ENCODE measurements at places on chromosomes 3 and 15. TPM values are rescaled to one million over a fixed set of nuclear protein-coding genes. Genes with fewer than 3 reads are reported as not detected.

- no peaks in the 10 kb centered on the region for H3K4me1 ChIP-seq
- H3K4me3 ChIP-seq: no peak overlapping the region
- no peaks in the 10 kb centered on the region for H3K36me3 ChIP-seq
Observed at GRCh38 chr3:155780291-155780690, 25.8 kb downstream of the C3orf33 start.

The FBXO40 gene
- total RNA-seq: not detected

The ANKRD63 gene
- not detected for total RNA-seq

GRCh38 chr3:159923956-159924355 lies 64.7 kb upstream of the IL12A start:
- no peaks in the 10 kb centered on the region for H3K36me3 ChIP-seq
- DNase-seq: no peak
- no peak overlapping the region for H3K27ac ChIP-seq
- no peak overlapping the region for H3K4me3 ChIP-seq
- no peaks in the 10 kb centered on the region for H3K27me3 ChIP-seq

The STRIT1 gene
- total RNA-seq: not detected

- H3K27me3 ChIP-seq: no peaks in the 10 kb centered on the region
- DNase-seq: no peak
- H3K4me1 ChIP-seq: no peaks in the 10 kb centered on the region
- H3K27ac ChIP-seq: no peak overlapping the region
- no peak overlapping the region for H3K4me3 ChIP-seq
- H3K36me3 ChIP-seq: no peaks in the 10 kb centered on the region
Observed at GRCh38 chr3:62325896-62326295, 47.5 kb downstream of the FEZF2 start.

- H3K4me3 ChIP-seq: no peak overlapping the region
- no peaks in the 10 kb centered on the region for H3K27me3 ChIP-seq
- DNase-seq: no peak
Observed at GRCh38 chr3:125039131-125040100, 16.4 kb downstream of the HEG1 start.

GRCh38 chr3:64152086-64152485 lies 73.2 kb downstream of the PRICKLE2 start:
- peak overlapping the region; percentile 80 for H3K27ac ChIP-seq
- no peak for DNase-seq
- H3K4me3 ChIP-seq: no peak overlapping the region
- H3K27me3 ChIP-seq: no peaks in the 10 kb centered on the region
- peaks cover 42% of the 10 kb centered on the region for H3K4me1 ChIP-seq

GRCh38 chr3:25604107-25604805 lies 60.5 kb downstream of the TOP2B start:
- H3K27ac ChIP-seq: no peak overlapping the region
- no peaks in the 10 kb centered on the region for H3K36me3 ChIP-seq
- H3K4me3 ChIP-seq: no peak overlapping the region
- no peak for DNase-seq
- H3K4me1 ChIP-seq: no peaks in the 10 kb centered on the region

- H3K27ac ChIP-seq: no peak overlapping the region
- no peak for DNase-seq
- H3K27me3 ChIP-seq: no peaks in the 10 kb centered on the region
Observed at GRCh38 chr3:101319531-101319930, 844 bp downstream of the IMPG2 start.

The ZMYND10 gene
- 0.74 TPM for total RNA-seq

DNA sequence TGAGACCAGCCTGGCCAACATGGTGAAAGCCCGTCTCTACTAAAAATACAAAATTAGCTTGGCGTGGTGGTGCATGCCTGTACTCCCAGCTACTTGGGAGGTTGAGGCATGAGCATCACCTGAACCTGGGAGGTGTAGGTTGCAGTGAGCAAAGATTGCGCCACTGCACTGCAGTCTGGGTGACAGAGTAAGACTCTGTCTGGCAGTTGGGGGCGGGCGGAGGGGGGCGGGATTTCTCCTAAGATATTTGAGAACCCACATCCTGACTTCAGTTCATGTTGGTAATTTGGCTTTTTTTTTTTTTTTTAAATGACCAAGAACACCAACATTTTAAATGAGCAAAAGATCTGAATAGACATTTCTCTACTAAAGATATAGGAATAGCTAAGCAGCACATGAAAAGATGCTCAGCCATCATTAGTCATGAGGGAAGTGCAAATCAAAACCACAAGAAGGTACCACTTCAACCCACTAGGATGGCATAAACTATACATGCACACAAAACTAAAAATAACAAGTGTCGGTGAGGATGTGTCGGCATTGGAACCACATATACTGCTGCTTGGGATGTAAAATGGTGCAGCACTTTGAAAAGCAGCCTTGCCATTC lies 75.6 kb upstream of the LMOD3 start:
- no peak overlapping the region for H3K27ac ChIP-seq
- no peak for DNase-seq
- H3K4me1 ChIP-seq: peaks cover 5% of the 10 kb centered on the region
- H3K36me3 ChIP-seq: peaks cover 30% of the 10 kb centered on the region
- H3K4me3 ChIP-seq: no peak overlapping the region

The NEDD4 gene
- total RNA-seq: 21.9 TPM

DNA sequence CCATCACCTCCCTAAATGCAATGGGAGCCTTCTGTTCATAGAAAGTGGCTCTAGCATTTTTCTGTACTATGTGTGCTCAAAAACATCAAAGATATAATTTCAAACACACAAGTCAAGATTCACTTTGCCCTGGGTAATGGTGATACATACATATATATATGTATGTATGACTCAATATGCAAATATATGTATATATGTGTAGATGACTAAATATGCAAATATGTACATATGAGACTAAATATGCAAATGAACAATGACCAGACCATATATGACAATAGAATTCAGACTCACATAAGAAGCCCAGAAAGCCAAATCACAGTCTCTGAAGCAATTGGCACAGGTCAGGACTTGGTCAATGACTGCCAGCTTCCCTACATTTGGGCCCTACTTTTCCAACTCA lies 36.9 kb upstream of the SNRK start:
- H3K27ac ChIP-seq: no peak overlapping the region
- no peaks in the 10 kb centered on the region for H3K36me3 ChIP-seq
- no peaks in the 10 kb centered on the region for H3K27me3 ChIP-seq
- peaks cover 16% of the 10 kb centered on the region for H3K4me1 ChIP-seq
- no peak overlapping the region for H3K4me3 ChIP-seq
- DNase-seq: no peak

GRCh38 chr15:57245130-57245529 lies 131.2 kb upstream of the CGNL1 start:
- no peaks in the 10 kb centered on the region for H3K4me1 ChIP-seq
- H3K36me3 ChIP-seq: no peaks in the 10 kb centered on the region
- no peak overlapping the region for H3K4me3 ChIP-seq

The HHATL gene
- not detected for total RNA-seq

The PLA2G4E gene
- total RNA-seq: 8.8 TPM

DNA sequence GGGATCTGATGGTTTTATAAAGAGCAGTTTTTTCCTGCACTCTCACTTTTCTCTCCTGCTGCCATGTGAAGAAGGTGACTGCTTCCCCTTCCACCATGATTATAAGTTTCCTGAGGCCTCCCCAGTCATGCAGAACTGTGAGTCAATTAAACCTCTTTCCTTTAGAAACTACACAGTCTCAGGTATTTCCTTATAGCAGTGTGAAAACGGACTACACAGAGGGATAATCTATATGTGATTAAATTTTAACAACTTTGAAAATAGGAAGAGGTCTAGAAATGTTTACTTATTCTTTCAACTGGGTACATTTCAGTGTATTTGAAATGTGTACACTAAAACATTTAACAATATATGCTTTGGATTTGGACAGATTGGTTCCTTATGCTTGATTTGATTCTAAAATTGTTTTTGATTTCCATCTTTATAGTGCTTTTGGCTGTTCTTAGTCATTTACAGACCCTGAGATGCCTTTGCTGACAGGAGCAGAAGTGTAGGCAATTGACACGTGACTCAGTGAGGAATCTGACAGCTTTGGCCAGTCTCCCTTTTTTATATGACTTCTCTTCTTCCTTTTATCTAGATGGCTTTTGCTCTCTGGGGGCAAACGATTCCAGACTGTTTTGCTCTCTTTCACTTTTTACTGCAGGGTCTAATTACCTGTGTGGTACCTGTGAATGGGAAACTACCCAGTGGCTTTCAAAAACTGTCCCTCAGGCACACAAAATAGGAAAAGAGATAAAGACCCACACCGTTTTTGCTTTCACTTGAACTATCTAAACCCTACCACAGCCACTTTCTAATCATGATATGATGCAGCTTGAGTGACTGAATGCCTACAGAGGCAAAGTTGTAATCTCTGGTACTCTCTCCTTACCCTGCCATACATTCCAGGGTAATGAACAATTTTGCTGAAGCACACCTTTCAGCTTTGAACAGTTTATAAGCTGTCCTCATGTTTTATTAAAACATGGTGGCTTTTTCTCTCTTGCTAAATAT lies 422.6 kb downstream of the ROBO1 start:
- H3K27me3 ChIP-seq: no peaks in the 10 kb centered on the region
- H3K4me3 ChIP-seq: no peak overlapping the region
- no peaks in the 10 kb centered on the region for H3K36me3 ChIP-seq
- H3K27ac ChIP-seq: no peak overlapping the region

The PAK6 gene
- total RNA-seq: 19.9 TPM

DNA sequence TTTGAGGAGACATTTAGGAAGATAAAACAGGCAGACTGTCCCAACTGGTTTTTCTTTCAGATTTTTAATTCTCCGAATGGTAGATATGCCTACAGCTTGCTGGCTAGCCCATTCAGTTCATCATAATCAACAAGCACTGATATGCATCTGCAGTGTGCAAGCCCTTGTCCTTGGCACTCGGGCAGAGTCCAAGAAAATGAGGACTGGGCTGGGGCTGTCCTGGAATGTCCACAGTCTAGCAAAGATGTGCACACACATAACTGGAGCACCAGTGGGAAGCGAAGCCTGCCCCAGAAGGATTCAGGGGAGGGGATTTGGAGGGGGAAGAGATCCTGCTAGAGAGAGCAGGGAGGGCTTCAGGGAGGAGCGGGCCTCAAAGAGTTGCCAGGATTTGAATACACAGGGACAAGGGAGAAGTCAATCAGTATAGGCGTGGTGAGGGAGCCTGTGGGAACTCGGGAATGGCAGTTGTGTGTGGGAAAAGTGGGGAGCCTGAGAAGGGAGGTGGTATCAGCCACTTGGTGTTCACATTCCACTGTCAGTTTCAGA lies 8.7 kb downstream of the FAH start:
- H3K27ac ChIP-seq: peak overlapping the region; percentile 13
- no peaks in the 10 kb centered on the region for H3K27me3 ChIP-seq
- H3K36me3 ChIP-seq: peaks cover 16% of the 10 kb centered on the region

The SV2B gene
- total RNA-seq: 3.2 TPM

DNA sequence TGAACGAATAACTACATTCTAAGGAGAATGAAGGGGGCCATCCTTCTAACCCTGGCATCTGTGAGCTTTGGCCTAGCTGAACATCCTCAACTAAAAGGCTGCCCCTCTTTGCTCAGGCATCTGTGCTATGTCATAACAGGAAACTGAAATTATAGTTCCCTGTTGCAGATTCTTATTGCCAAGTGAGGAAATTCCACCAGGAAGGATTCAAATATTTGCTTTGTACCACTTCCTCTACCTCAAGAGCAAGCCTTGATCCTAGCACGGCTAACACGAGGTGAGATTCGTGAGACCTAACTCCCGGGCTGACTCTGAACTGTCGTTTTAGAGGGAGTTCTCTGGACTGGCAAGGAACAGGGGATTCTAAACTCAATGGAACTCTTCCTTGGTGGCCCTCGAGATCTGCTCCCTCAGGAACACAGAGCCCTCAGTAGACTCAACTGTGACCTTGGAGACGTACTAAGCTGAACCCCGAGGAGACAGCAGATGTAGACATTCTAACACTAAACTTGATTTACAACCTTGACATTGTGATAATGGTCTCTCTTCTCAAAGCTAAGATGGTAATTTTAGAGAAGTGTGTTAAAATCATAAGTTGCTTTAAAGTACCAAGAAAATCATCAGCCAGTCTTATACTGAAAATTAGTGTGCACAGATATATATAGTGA lies 4.2 kb downstream of the SPG21 start:
- H3K27me3 ChIP-seq: no peaks in the 10 kb centered on the region
- no peaks in the 10 kb centered on the region for H3K36me3 ChIP-seq
- H3K4me1 ChIP-seq: peaks cover 56% of the 10 kb centered on the region
- no peak for DNase-seq

The SCAANT1 gene
- not detected for total RNA-seq

DNA sequence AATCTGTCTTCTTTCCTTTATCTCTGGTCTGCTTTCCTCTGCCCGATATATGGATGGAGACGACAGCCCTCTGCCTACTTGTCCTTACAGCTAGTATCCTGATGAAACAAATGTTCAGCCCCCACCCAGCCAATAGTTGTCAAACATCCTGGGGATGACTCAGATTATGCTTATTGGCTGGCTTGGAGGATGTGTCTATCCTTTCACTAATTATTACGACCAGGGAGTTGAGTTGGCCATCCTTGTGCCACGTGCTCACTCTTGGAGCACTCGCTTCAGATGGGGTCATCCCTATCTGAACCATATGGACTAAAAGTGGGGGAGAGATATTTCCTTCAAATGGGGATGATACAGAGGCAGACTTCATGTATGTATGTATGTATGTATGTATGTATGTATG lies 6.4 kb upstream of the MAP3K13 start:
- no peaks in the 10 kb centered on the region for H3K27me3 ChIP-seq
- no peaks in the 10 kb centered on the region for H3K4me1 ChIP-seq
- H3K36me3 ChIP-seq: no peaks in the 10 kb centered on the region
- no peak overlapping the region for H3K27ac ChIP-seq
- H3K4me3 ChIP-seq: no peak overlapping the region

DNA sequence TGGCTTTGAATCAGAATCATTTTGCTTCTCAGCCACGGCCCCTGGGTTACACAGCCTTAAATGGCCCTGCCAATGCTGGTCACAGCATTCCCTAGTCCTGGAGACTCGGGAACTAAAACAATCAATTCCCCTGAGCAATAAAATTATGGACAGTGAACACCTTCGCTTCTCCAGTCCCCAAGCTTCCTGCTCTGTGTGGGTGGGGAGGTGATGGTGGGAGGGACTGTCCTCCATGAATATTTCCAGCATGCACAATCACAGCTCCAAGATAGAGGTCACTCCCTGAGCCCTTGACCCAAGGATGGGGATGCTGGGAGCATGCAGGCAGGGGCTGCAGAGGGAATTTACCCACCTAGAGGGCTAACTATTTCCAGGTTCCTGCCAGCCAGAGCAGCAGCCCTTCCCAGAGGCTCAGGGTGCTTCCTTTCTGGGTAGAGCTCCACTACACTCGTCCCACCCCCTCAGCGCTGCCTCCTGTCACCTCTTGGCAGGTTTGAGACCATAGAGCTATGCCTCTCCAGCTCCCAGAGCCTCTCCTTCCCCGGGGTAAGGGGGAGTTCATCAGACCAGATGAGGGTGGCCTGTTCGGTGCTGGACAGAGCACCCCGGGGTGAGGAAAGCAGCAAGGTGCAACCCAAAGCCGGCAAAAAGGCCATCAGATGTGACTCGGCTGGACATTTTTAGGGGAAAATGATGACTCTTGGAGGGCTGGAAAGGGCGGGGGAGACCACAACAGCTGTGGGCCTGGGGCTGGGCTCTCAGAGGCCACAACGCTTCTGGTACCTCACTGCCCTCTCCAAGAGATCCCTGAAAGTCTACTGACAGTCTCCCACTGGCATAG lies 14.5 kb upstream of the CCDC33 start:
- no peak overlapping the region for H3K27ac ChIP-seq
- DNase-seq: no peak
- H3K4me1 ChIP-seq: peaks cover 7% of the 10 kb centered on the region
- no peaks in the 10 kb centered on the region for H3K27me3 ChIP-seq
- no peak overlapping the region for H3K4me3 ChIP-seq
- H3K36me3 ChIP-seq: no peaks in the 10 kb centered on the region

- no peaks in the 10 kb centered on the region for H3K4me1 ChIP-seq
- no peak overlapping the region for H3K4me3 ChIP-seq
- no peak overlapping the region for H3K27ac ChIP-seq
- no peaks in the 10 kb centered on the region for H3K27me3 ChIP-seq
- DNase-seq: no peak
Observed at GRCh38 chr3:190169243-190169642, 48.5 kb upstream of the P3H2 start.

The CEP152 gene
- 4.4 TPM for total RNA-seq

The OR5H15 gene
- not detected for total RNA-seq
